ENCODE measurements at places on chromosomes 5 and 9. TPM values are rescaled to one million over a fixed set of nuclear protein-coding genes. Genes with fewer than 3 reads are reported as not detected.

Gene LTC4S
- 2.2 TPM for polyA plus RNA-seq

Gene ZDHHC11B
- polyA plus RNA-seq: 0.55 TPM

Gene NHP2
- 147 TPM for polyA plus RNA-seq

Gene SPAAR
- 3.9 TPM for polyA plus RNA-seq

Gene NSMF
- 11.0 TPM for polyA plus RNA-seq

Gene RASGEF1C
- polyA plus RNA-seq: 0.05 TPM

Gene KIAA0825
- polyA plus RNA-seq: 0.41 TPM

Gene GBGT1
- 2.7 TPM for polyA plus RNA-seq

Gene OSMR
- 18.1 TPM for polyA plus RNA-seq

Gene P4HA2
- 13.0 TPM for polyA plus RNA-seq

Data from psoas muscle (tissue), 8 donors.